ENCODE measurements at places on chromosomes 5 and 9.

GRCh38 chr5:61449804-61450492 is 117.9 kb downstream of the ZSWIM6 start:
- DNase-seq, result no peak

GRCh38 chr5:36238502-36239295 is 3.0 kb downstream of the NADK2 start:
- no peak for DNase-seq

- no peak for DNase-seq
Measured at GRCh38 chr5:132268769-132269551, 11.5 kb downstream of the PDLIM4 start.

DNA sequence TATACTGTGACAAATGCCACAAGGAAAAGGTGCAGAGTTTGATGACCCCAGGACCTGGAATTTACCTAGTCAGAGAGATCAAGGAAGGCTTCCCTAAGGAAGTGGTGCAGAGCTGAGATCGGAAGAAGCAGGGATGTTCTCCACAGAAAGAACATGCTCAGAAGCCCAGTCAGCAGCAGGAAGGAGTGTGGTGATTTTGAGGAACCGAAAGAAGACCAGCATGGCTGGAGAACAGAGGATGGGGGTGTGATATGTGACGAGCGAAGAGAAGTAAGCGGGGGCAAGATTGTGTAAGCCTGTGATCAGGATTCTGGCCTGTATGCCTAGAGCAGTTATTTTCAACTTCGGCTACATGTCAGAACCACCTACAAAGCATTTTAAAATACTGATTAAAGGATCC is 18.7 kb upstream of the PIK3R1 start:
- no peak for DNase-seq

DNA sequence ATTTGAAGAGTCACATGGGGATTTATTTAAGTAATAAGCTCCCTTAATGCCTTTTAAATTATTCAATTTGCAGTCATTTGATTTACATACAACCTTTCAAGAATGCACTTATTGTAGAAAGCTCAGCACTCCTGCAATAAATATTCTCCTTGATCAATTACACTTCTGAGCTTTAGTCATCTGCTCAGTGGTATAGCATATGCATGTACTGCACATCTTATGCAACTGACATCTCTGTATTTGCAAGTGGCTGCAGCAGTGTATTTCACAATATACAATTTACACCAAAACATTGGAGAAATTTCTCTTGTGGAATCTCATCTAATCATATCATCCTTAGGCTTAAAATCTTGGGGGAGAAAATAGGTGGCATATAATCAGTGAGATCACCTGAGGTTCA is 325.7 kb downstream of the SLF1 start:
- DNase-seq, result no peak

- no peak for DNase-seq
Measured at GRCh38 chr5:107542428-107542827, 128.3 kb downstream of the EFNA5 start.

GRCh38 chr9:38009035-38009501 is 60.0 kb downstream of the SHB start:
- no peak for DNase-seq

DNA sequence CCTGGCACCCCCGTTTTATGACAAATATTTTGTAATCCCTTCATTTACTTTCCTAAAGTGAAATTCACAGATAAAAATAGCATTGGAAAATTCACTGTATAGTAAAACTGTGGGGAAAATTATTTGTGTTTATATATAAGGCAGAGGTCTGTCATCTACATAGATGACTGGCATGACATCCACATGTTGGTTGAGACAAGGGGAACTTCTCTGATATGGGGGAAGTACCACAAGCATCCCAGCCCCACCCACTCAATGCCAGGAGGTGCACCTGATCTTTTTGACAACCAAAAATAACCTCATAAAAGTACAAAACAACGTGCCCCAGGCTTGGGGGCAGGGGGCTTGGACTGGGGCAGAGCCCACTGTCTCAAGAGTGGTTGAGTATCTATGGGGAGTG is 6.3 kb upstream of the TDRD7 start:
- DNase-seq, result no peak

DNA sequence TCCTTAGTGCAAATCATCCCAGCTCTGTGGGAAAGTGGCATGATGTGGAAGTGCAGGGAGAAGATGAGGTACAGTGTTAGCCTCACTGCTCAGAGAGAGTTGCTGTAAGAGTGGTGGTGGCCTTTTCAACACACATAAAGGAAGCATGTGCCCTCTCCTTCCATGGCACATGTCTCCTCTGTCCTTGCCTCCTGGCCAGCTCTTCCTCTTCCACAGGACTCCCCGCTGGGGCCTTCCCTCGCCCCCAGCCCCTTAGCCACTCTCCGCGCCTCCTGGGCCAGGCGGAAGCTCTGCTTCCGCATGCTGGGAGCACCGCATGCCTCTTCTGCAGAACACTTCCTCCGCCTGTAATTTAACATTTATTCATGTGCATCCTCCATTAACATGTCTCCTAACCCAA is 4.8 kb upstream of the KCNMB1 start:
- DNase-seq, result no peak
